ENCODE measurements at places on chromosomes 5 and 9.

- no peak for DNase-seq
Measured at GRCh38 chr5:90365328-90365727, 44.2 kb downstream of the CETN3 start.

GRCh38 chr5:108801776-108802175, 54.1 kb downstream of the FER start:
- peak; percentile 77 for DNase-seq

- DNase-seq, result peak; percentile 19
Measured at GRCh38 chr5:102715082-102715807, 39.9 kb upstream of the PAM start.

GRCh38 chr5:6423327-6424109, 25.1 kb upstream of the UBE2QL1 start:
- DNase-seq, result no peak

DNA sequence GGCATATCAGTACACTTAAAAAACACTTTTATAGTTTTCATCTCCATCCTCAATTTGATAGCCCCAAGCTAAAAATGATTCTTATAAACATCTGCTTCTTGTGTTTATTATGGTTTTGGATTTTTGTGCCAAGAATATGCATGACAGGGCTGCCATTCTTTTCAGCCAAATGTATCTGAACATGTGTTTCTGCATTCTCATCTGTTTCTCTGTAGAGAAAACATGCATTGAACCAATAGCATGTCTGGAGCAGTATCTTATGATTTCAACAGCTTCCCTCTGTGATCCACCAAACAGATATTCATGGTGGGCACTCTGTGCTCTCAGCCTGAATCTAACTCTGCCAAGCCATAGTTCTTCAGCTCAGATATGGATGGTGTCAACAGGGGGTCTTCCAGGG, 99.3 kb upstream of the ERCC6L2 start:
- no peak for DNase-seq

DNA sequence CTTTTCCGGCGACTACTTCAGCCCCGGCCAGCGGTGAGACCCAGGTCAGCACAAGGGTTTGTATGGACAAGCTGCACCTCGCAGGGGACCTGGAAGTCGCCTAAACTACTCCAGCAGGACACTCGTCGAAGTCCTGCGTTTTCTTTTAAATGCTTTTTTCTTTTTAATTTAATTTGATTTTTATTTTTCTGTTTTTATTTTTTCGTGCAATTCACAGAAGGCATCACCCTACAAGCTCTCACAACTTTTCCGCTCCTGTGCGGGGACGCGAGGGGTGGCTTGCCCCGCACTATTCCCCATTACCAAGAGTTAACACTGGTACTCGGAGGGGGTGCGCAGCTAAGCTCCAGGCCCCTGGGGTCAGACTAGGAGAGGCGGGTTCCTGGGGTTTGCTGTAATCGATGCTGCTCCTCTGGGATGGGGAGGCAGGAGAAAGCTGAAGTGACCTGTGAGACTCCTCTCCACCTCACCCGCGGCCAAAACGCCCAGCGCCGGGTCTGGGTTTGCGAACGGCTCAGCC, 1.3 kb downstream of the EDIL3 start:
- no peak for DNase-seq
